ENCODE measurements at places on chromosomes 2 and 18.

- DNase-seq, result no peak
Measured at GRCh38 chr2:239107936-239108335, 260.1 kb downstream of the TWIST2 start.

- no peak for DNase-seq
Measured at GRCh38 chr2:217902379-217903141, 100.2 kb downstream of the TNS1 start.

GRCh38 chr2:27809761-27810241 lies 38.3 kb downstream of the MRPL33 start:
- no peak for DNase-seq

- no peak for DNase-seq
Measured at GRCh38 chr2:132577686-132578085, 92.3 kb downstream of the LYPD1 start.

DNA sequence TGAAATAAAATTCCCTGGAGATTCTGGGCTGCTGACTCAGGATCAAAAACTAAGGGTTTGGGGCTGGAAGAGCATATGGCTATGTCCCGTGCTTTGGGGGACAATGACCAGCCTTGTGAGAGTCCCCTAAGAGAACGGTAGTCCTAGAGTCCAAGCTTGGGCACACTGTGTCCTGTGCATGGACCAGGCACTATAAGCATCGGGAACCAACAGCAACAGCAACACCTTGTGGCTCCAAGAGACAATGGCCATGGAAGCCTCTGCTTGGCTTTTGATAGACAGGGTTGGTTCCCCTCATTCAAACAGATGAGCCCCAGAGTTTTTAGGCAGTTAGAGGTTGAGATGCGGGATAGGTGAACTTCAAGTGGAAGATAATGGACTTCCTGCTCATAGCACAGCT lies 294.4 kb upstream of the CHAC2 start:
- no peak for DNase-seq

DNA sequence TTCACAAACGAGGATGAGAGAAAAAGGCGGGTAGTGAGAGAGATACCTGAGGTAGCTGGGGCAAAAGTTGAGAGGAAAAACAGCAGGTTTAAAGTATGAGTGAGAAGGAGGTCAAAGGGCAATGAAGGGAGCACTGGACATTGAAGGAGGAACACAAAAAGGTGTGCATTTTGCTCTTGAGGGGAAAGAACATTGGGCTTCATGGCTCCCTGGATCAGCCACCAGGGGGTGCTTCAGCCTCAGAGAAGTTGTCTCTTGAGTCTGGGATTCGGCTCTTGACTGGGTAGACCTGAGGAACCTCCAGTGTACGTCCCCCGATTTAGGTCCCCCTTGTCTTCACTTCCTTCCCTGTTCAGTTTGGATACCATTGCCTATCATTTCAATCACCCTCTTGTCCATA lies 128.5 kb downstream of the RAPGEF4 start:
- DNase-seq, result peak; percentile 18

- no peak for DNase-seq
Measured at GRCh38 chr2:221075203-221075602, 496.9 kb downstream of the EPHA4 start.

DNA sequence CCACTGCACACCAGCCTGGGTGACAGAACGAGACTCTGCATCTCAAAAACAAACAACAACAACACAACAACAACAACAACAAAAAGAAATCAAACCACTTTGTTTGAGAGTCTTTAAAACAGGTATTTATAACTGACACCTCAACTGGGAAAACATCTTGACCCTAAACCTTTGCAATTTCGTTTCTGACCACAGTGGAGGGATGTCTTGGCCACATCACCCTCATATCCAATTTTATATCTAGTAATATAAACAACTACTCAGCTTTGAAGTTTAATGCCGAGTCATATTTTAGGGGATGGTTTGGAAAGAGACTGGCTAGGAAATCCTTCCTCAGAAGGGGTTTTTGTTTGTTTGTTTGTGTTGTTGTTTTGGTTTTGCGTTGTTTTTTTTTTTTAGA lies 37.8 kb upstream of the RMDN2 start:
- DNase-seq, result no peak

GRCh38 chr18:54033052-54033451 lies 191.4 kb downstream of the MBD2 start:
- no peak for DNase-seq

GRCh38 chr2:176117162-176117822 lies 714 bp downstream of the HOXD10 start:
- no peak for DNase-seq

- no peak for DNase-seq
Measured at GRCh38 chr18:11368020-11368419, 218.7 kb upstream of the PIEZO2 start.

GRCh38 chr2:44335806-44336538 lies 25.3 kb downstream of the PREPL start:
- no peak for DNase-seq

GRCh38 chr2:200335657-200336056 lies 29.2 kb downstream of the SPATS2L start:
- no peak for DNase-seq

DNA sequence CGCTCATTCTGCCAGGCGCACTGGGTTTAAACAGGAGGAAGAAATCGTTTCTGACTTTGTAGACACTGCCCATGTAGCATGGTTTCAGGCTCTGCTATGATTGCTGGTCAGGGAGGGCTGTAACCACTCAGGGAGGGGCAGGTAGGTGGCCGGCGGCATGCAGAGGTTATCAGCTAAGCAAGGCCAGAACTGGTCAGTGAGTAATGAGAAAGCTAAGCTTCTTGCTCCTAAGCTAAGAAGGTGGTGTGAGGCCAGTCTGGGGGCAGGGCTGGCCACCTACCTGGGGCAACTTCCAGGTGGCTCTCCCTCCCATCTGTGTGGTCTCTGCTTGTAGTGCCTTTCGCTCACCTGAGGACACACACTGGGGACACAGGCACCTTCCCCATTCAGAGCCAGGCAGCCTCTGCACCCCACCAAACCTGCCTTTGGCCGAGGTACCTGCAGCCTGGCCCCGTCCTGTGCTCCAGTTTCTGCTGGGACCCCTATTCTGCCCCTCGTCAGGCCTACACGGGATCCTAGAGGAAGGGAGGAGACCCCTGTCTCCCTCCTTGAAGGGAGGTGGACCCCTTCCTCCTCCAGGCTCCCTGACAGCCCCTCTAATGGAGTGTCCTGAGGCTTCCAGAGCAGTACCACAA lies 195.9 kb downstream of the SEPTIN10 start:
- no peak for DNase-seq

DNA sequence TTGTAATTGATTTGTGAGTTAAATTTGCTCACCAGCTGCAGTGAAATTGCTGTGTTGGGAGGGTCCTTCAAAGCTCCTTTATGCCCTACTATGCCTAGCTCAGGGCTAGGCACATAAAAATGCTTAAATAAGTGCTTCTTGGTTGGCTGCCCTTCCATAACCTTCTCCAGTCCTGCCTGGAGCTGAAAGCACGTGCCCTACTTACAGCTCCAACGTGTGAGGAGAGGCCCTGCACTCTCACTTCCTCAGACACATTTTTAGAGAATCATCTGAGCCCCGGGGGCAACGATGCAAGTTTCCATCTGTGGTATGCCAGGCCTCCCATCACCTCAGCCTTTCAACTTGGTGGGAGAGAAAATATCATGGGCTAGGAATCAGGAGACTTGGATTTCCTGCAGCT lies 202.7 kb downstream of the BCL11A start:
- DNase-seq, result no peak

DNA sequence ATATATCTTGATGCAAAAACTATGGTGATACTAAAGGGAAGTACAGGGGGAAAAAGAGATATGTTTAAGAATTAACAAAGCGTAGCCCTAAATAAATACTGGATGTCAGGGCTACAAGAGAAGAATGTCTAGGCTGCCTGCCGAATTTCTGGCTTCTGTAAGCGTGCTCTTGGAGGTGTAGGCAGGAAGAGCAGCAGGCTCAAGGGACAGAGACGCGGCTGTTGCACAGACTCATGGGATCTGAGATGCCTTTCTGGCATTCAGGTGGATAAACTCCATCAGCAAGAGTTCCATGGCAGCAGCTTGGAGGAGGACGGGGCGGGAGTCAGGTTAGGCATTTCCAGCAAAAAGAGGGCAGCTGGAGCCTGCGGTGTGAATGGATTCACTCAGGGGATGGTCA lies 123.2 kb upstream of the TWIST2 start:
- DNase-seq, result no peak

DNA sequence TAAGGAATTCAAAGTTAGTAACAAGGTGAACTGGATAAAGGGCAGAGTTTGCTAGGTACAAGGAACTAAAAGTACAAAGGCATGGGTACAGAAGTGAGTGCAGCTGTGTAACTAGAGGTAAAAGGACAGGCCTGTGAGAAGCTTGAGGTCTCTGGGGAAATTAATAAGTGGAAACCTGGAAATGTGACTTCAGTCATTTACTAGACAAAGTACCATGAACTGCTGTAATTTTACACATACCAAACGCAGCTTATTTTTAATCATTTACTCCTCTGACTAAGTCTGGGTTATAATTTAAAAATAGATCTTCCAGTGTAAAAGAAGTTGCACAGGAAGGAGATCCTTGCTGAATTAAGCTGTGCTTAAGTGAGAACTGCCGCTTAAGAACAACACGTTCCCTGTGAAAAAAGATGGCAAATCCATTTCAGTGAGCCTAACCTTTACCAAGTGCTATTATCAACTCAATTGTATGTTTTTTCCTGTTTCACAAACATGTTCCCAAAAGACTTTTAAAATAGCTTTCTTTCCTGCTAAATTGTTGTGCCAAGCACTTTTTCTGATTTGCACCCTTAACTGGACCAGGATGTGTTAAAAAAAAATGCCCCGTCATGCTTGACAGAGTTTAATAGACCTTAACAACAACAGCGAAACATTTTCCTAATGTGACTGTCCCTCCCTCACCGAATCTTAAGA lies 44.3 kb downstream of the CALCRL start:
- no peak for DNase-seq

DNA sequence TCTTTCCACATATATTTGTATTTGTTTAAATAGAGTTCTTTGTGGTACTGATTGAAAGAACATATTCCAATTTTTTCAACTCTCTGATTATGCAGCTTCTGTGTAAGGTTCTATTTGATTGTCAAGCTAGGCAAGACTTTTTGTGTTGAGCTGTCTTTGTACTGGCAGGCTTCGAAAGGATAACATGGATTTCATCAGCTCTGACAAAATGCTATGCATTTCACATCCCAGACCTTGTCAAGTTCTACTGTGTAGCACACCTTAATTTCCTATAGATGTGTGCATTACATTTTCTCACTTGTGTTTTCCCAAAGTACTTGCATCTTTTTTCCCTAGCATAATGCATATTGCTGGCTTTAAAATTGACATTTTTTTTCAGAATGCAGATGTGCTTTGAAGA lies 555.0 kb upstream of the GYPC start:
- DNase-seq, result no peak

DNA sequence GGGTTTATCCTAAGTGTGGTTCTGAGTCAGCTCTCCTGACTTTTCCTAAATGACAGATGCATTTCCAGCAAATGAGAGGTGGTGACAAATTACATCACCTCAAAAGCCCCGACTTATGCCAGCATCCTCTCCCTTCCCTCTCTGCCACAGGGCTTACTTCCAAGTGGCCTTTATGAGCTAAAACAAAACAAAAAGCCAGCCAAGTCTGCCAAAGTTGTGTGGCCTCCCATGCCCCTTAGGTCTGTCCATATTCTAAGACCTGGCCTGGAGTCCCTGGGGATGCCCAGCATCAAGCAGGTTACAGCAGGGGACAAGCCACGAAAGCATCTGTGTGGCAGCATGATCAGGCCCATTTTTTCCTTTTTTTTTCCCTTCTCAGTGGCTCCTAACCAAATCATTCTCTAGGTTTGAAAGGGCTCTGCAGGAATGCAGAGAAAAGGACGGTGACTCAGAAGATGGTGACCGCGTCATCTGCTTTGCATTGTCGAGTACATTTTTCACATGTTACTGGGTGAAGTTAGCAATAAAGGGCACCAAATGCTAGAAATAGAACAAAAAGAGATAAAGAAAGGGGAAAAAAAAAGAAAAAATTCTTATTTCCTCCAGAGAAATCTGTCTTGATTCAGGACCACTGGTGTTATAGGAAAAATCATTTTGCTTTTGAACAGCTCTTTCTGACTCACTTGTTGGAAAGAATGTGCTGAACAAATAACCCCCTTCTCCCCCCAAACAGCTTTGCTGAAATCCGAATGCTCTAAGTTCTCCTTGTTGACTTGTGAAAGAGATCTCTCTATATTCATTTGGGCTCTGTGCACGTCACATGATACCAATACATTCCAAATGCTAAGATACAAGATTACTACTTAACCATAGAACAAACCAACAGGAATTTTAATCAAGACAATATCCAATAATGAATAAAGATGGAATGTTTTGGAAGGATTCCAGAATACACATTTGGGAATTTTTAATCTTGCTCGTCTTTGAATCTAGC lies 178.7 kb downstream of the EN1 start:
- no peak for DNase-seq

DNA sequence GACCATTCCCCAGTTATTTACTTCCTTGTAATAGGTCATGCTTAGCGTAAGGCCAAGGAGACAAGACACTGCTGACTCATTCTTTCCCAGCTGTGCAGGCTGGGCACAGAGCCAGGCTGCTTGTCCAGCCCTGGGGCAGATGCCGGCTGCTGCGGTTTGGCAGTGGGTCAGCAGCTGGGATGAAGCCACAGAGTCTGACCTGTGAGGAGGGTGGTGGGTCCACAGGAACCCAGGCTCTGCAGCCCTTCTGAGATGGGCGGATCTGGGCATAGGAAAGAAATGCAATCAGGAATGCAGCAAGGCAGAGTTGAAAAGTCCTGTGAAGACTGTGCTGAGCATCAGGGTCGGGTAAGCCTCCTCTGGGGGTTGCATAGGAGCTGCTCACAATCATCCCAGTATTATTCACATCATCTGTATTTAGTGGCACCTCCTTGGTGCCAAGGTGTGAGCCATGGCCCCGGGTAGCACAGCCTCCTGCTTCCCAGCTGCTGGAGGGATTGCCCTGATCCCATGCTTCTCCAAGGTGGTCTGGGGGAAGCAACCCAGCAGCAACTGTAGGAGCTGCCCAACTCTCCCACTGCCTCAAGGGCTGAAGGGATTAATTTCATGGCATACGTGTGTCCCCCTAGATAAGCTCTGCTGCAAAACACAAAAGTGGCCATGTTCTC lies 139.0 kb downstream of the DDX1 start:
- DNase-seq, result peak; percentile 78

DNA sequence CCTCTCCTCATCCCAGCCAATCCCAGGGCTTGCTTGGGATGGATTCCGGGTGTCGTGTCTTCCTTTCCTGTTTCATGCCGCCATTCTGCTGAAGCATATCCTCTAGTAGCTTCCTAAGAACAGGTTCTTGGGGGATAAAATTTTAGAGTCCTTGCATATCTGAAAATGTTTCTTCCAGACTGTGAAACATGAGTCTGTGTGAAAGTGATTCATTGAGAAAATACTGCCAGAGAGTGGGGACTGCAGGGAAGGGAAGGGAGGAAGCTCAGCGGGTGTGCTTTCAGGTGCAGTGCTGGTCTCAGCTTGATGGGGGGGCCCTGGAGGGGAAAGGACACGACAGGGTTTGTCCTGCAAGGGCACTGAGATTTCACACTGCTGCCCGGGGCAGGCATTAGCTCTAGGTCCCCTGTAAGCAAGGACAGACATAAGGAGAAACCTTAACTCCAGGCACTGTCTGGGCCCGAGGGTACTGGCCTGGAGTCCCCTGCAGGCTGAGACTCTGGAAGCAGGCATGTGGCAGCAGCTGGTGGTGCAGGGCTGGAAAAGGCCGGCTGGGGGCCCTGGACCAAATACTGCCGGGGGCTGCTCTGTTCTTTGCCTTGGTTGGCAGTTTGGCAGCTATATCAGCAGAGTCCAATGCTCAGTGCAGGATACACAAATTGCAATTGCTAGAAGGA lies 97.6 kb upstream of the HS6ST1 start:
- DNase-seq, result no peak

All from caudate nucleus (tissue), 63 donors.